ENCODE measurements at places on chromosomes 7 and 10.

DNA sequence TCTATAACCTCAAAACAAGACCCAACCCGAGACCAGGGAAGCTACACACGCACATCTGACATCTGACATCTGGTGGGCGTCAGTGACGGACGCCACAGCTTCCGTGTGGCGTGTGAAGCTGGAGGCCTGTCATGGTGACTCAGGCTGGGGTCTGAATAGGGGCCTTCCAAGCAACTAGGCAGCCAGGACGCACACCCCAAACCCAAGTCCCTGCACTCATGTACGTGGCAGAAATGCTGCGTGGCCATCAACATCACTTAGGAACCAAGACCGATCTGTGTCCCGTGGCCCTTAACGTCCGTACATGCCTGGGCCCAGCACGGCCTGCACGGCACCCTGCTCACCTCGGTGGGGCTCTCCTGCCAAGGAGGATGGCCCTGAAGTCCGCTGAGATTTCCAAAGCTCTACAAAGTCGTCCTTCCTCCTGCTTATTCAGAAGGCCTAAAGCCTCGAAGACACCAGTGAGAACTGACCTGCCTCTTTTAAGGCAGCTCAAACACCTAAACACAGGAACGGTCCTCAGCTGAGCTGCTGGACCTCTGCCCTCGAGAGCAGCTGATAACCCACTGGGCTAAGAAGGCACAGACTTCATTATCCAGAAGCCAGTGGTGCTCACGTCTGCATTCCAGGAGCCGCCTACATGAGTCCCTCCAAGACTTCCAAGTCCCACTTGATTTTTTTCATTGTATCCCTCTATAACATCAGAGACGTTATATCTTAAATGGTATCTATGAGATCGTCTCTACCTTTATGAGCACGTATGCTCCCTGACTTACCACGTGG, 82.5 kb downstream of the DIP2C start:
- no peak for DNase-seq

GRCh38 chr7:99126921-99127553, 16.9 kb downstream of the SMURF1 start:
- DNase-seq = no peak

- no peak for DNase-seq
These were observed 62.0 kb downstream of the LRMDA start for GRCh38 chr10:75493464-75493863.

DNA sequence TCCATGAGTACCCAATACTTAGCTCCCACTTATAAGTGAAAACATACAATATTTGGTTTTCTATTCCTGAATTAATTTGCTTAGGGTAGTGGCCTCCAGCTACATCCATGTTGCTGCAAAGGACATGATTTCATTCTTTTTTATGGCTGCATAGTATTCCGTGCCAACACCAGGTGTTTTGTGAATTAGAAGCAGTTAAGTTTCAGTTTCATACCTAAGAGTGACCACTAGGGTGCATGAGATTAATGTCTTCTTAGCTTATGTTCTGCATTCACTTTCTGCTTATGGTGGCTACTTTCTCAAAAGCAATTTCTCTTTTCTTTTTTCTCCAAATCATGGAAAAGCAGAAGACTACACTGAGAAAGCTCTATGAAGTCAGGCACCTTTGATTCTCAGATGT, 65.1 kb upstream of the VSTM2A start:
- no peak for DNase-seq

DNA sequence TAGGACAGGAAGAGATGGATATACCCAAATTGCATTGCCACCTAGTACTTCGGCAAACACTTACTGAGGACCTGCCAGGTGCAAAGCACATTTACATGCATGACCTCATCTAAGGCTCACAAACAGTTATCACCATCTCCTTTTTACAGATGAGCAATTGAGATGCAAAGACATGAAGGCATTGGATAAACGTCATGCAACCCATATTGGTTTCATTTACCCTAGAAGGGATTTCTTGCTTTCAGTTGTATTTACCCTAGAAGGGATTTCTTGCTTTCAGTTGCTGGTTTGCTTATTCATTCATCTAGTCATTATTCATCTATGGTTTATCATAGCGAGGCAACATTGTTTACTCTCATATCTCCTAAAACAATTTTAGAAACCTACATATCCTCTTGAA, 52.2 kb downstream of the STEAP1B start:
- no peak for DNase-seq

DNA sequence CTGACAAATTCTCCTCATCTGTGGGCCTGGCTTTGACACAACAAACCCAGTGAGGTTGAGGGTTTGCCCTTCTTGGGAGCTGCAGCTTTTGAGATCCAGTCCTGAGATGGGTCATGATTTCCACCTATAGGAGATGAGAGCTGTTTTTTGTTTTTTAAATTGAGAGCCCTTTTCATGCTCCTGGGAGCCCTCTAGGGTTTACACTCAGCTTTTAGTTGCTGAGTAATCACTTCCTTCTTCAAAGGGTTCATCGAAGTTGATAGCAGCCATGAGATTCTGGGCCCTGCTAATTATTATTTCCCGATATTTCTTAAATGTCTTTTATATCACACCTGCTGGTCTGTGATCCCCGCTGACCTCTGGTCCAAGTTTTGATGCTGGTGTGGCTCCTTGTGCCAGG, 47.3 kb upstream of the VIPR2 start:
- no peak for DNase-seq

DNA sequence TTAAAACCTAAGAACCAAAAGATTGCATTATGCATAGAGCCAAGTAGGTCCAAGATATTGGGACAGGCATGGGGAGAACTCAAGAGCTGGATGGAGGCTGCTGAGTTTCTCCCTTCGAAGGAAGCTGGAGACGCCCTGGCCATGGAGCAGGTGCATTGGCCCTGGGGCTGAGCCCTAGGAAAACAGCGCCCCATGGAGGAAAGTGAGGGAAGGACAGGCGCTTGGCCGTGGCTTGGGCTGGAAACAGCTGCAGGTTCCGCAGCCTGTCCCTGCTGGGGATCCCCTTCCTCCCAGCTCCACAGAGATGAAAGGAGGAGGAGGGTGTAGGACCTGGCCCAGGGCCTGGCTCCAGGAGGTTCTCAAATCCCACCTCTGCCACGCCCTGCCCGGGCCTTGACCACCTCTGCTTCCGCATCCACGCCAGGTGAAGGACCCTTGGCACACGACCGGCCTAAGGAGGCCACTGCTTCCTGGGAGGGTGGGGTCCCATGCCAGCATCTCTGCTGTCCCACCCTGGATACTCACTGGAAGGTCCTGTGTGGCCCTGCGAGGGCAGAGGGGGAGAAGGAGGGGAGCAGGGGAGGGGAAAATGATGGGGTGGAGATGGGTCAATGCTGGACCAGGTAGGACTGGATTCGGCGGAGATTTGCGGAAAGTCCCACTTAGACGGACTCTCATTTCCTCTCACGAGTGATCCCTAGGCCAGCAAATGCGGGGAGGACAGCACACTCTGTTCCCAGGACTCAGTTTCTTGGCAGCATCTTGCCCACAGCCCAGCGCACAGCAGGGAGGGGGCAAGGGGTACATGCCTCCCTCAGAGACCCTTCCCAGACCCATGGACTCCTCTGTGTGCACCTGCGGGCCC, 258.6 kb upstream of the TCERG1L start:
- no peak for DNase-seq

- DNase-seq = no peak
These were observed 64.0 kb downstream of the MTPAP start for GRCh38 chr10:30284865-30285594.

- DNase-seq = no peak
These were observed 27.8 kb downstream of the GSDME start for GRCh38 chr7:24729365-24730017.

DNA sequence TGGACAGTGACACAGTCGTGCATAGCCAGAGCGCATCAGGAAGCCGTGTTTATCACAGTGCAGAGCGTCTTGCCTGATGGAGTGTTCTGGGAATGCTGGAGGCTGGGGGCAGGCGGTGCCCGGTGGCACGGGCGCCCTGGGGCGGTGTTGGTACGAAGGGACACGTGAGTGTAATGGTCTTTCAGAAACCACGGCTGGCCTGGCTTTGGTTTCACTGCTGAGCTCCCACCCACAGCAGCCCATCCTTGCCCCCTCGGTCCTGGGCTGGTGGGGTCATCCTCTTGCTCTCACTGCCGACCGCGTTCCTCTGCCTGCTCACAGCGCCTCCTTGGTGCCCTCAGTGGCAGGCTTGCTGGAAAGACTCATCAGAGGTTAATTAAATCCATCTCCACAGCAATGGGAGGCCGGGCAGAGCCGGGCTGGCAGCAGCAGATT, 50.6 kb downstream of the NKX6-2 start:
- no peak for DNase-seq

- no peak for DNase-seq
These were observed 73.9 kb downstream of the IGF2BP3 start for GRCh38 chr7:23396222-23397015.

DNA sequence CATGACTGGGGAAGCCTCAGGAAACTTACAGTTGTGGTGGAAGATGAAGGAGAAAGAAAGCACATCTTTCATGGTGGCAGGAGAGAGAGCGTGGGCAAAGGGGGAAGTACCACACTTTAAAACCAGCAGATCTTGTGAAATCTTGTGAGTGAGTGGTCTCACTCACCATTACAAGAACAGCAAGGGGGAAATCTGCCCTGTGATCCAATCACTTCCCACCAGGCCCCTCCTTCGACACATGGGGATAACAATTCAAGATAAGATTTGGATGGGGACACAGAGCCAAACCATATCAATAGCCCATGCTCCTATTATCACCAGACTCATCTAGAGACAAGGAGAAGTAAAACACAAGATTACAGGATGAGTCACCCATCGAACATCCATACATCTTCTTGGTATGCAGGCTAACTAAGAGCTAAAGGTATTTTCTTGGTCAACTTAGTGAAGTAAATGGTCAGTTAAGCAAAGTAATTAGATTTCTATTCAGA, 55.3 kb upstream of the YAE1 start:
- DNase-seq = no peak

DNA sequence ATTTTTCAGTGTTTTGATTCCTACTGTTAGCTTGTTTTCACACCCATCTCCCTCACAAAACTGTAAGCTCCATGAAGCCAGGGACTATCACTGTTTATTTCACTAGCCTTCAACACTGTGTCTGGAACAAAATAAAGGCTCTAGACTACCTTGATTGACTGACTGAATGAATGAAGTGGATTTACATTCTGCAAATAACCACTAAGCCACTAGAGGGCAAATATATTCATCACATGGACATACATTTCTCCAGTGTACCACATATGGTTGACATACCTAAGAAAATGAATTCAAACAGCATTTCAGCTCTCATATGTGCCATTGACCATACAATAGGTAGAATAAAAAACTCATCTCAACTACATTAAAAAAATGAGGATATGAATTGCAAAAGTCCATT, 185.9 kb downstream of the RAB11FIP2 start:
- no peak for DNase-seq

DNA sequence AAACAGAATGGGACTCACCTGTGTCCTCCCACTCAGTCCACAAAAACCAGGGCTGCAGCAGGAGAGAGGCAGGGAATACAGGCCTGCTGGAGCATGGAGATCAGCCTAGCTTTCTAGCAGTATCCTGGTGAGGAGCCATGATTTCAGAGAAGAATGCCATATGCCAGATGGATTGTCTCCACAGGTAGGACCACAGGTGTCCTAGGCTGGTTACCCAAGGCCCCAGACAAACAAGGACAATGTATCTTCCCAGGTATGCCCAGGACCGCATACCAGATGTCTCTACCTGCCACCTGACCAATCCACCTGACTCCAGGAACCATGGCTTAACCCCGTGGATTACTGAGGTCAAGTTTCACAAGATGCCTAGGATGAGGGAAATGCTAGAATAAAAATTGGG, 295.4 kb upstream of the NPSR1 start:
- DNase-seq = no peak

GRCh38 chr10:16656895-16657294, 135.2 kb upstream of the C1QL3 start:
- DNase-seq = no peak

- no peak for DNase-seq
These were observed 132.0 kb downstream of the PRKAG2 start for GRCh38 chr7:151744656-151745638.

DNA sequence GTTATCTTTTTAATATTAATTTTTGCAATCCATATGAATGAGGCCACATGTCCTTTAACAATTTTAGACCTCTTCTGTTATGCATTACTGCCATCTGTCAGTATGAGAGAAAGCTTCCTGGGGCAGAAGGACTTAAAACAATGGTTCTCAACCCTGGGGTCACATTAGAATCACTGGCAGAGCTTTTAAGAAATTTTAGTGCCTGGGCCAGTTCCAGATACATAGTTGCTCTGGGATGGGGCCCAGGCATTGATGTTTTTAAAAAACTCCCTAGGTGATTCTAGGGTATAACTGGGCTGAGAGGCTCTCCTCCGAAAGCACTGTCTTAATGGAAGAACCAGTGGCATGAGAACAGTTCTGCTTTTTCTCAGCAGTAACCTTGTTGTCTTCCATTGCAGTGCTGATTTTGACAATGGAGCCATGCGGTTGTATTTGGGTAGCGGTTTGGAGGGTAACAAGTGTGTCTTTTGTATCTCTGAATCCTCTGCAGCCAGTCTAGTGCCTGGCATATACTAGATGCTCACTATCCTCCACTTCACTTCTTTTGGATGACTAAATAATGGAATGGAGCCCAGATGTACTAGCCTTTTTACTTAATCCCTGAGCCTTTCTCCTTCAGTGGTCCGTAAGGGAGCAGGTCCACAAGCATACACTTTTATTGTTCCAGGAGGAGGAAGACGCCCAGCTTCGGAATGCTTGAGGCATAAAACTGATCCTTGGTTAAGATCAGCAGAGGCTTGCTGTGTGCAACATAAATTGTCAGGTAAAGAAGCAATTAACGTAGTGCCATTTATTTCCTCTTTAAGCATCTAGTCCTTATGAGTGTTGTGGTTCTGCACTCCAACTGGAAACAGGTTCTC, 227.1 kb downstream of the AUTS2 start:
- DNase-seq = no peak

GRCh38 chr10:88154596-88155250, 291.3 kb downstream of the PTEN start:
- DNase-seq = no peak

DNA sequence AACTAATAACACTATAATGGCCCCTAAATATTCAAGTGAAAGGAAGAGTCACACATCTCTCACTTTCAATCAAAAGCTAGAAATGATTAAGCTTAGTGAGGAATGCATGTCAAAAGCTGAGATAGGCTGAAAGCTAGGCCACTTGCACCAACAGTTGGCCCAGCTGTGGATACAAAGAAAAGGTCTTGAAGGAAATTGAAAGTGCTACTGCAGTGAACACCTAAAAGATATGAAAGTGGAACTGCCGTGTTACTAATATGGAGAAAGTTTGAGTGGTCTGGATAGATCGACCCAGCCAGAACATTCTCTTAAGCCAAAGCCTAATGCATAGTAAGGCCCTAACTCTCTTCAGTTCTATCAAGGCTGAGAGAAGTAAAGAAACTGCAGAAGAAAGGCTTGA, 12.1 kb upstream of the SNX13 start:
- no peak for DNase-seq

DNA sequence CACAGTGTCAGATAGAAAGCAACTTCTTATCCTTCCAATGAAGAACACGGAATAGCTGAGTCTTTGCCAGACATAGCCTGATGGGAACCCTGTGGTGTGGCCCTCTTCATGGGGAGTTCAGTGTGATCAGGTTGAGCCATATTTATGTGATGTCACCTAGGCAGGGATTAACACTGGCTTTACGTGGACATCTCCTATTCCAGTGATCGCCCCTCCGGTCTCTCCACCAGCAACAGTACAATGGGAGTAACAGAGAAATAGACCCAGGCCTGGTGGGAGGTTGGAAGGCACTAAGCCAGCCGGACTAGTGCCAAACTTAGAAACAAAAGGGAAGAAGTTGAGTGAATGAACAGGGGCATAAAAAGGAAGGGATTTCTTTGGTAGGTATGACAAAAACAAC, 358.1 kb downstream of the PRPF18 start:
- DNase-seq = no peak

- no peak for DNase-seq
These were observed 13.9 kb upstream of the AHCYL2 start for GRCh38 chr7:129210989-129211312.
